ENCODE measurements at places on chromosomes 5 and 9. TPM values are rescaled to one million over a fixed set of nuclear protein-coding genes. Genes with fewer than 3 reads are reported as not detected.

DNA sequence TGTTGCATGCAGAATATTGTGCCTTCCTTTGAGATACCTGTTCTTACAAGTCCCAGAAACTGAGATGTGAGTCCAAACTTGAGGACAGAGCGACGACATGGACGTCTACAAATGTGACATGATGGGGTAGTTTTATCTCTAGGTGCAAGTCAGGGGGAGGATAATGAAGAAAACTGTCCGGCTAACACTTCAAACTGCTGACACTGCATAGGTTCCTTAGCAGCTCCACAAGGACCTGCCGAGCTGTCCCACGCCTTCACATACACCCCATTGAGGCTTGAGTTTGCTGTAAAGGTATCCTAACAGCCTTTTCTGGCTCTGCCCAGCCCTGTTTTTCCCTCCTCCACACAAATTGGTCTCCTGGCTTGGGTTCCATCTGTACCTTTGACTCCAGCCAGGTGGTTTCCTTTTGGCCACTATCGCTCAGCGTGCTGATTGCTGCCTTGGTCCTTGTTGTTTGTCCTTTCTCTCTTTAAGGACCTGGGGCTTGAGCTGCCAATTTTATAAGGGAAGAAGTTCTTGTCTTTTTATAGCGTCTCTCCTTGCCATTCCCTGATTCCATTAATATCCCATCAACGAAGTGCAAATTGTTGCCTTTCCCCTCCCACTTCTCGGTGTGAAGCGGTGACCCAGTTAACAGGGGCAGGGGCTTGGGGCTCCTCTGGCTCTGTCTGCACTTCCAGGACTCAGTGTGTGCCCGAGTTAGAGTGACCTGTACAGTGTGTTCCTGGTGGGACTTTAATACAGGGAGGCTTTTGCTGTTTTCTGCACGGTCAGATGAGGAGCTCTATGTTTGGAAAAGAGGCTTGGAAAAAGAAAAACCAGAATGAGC lies 100.3 kb downstream of the PCSK1 start:
- no peaks in the 10 kb centered on the region for H3K27me3 ChIP-seq
- DNase-seq: peak; percentile 36
- no peak overlapping the region for H3K4me3 ChIP-seq
- no peaks in the 10 kb centered on the region for H3K36me3 ChIP-seq
- peaks cover 3% of the 10 kb centered on the region for H3K4me1 ChIP-seq
- no peak overlapping the region for H3K27ac ChIP-seq

Gene PCDHGA4
- polyA plus RNA-seq: not detected

GRCh38 chr5:5044247-5044840 lies 95.8 kb upstream of the ADAMTS16 start:
- H3K4me1 ChIP-seq: no peaks in the 10 kb centered on the region
- no peaks in the 10 kb centered on the region for H3K36me3 ChIP-seq
- H3K27me3 ChIP-seq: no peaks in the 10 kb centered on the region
- H3K27ac ChIP-seq: no peak overlapping the region
- no peak for DNase-seq
- H3K4me3 ChIP-seq: no peak overlapping the region

Gene FOXD4L4
- polyA plus RNA-seq: not detected

Gene SNX30
- polyA plus RNA-seq: 5.9 TPM

Data from small intestine (tissue), 16 donors.